ENCODE measurements at places on chromosomes 5 and 9.

GRCh38 chr5:31664566-31664965, 25.6 kb downstream of the PDZD2 start:
- no peak for DNase-seq

DNA sequence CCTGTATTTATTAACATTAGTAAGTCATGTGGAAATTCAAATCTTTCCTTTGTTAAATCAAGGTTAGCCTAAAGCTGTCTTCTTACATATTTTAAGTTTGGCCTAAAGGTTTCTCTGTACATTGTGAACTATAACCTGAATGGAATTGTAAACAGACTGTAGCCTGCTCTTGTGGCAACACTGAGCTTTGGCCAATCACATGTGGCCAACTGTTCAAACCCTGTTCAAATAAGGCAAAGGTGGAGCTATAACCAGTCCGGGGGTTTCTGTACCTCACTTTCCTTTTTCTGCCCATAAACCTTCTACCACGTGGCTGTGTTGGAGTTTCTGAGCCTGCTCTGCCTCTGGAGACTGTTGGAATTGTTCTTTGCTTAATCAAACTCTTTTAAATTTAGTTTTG, 3.3 kb upstream of the HAPLN1 start:
- no peak for DNase-seq

DNA sequence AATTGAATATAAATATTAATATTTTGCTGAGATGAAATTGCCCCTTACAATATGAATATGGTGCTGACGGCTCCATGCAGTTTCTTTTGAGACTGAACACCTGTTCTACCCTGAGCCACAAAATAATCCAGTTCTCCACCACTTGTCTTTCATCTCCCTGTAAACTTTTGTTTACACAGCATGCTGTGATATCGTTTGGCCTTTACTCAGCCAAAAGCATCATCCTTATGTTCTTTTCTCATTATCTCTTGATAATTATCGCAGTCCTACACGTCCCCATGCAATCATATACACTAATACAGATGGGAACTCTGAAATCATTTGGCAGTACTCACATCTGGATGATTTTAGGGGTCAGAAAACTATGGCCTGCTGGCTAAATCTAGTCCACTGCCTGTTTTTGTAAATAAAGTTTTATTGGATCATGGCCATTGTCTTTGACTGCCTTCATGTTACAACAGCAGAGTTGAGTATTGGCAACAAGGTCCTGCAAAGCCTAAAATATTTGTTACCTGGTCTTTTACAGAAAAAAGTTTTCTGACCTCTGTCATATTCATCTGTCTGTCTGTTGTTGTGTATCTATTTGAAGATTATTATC, 53.3 kb downstream of the AOPEP start:
- DNase-seq = no peak

GRCh38 chr5:173328844-173329490, 753 bp upstream of the STC2 start:
- no peak for DNase-seq

DNA sequence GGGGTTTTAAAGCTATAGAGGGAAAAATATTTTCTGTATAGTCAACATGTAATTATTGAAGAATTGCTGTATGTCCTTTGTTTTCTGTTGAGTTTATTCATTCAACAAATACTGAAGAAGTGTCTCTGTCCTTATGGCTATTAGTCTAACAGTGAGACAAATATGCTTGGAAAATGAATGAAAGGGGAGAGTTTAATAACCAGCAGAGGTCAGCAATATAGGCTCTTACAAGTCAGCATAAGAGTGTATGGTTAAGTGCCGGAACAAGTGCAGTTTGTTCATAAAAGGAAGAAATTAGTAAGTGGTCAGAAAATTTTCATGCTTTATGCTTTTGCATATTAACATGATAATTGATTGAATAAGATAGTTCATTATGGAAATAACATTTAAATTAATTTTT, 3.6 kb downstream of the SCAMP1 start:
- DNase-seq = no peak

DNA sequence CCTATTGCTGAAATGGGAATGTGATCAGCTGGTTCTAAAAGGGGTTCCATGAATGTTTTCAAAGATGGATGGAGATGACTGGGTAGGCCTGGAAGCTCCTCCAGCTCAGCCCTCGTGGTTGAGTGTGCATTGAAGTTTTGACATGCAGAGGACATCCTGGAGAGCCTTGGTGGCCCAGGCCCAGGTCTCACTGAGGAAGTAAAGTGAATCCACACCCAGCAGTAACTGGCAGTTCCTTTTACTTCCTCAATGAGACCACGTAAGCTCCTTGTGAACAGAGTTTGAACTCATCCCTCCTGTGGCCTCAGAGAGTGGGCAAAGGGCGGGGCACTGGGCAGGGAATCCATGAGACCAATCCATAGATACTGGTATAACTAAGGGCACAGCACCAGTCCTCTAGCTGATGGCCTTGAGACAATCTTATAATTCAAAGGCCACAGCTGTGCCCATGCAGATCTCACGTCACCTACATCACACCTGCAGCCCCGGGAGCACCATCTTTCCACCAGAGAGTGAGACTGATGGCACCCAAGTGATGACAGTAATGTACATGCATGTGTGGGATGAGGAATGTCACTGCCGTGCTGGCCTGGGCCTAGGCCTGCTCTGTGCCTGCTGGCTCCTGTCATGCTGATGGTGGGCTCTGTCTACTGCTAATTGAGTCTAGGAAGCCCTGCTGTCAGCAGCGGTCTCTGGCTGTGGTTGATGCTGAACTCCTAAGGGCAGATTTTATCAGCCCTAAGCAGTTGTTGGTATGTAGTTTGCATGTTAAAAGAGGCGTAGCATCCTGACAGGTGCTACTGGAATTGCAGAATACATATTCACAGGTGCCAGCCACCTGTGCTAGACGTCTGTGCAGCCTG, 257.8 kb downstream of the FSTL4 start:
- DNase-seq = no peak

- DNase-seq = no peak
Observed at GRCh38 chr9:761176-761792, 80.2 kb upstream of the DMRT1 start.

DNA sequence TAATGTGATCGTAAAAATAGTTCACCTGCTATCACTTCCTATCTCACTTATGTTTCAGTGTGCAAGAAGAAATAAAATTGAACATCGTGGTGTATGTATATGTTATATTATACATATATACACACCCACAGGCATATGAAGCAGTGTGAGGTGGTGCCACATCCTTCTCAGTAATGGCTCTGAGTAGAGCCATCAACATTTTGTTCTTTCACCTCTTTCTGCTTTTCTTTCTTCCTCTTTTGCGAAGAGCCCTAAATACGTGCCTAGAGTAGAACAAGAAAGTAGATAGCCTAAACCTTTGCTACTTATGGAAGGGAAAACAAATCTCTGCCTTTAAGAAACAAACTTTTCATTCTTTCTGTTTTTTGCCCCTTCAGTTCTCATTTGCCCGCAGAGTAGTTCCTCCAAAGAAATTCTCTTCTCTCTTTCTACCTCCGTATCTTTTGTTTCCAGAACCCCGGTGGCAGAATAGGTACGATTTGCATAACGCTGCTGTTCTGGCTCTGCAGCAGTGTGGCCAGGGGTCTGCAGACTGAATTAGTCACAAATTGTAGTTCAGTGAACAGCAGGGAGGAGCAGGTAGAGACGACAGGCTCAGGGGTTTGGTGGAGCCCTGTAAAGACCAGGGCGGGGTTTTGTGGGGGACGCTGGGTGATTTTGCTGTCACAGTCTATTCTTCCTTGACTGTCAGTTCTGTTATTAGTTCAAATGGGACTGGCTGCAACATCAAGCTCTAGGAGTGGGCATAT, 40.5 kb upstream of the PJA2 start:
- no peak for DNase-seq

DNA sequence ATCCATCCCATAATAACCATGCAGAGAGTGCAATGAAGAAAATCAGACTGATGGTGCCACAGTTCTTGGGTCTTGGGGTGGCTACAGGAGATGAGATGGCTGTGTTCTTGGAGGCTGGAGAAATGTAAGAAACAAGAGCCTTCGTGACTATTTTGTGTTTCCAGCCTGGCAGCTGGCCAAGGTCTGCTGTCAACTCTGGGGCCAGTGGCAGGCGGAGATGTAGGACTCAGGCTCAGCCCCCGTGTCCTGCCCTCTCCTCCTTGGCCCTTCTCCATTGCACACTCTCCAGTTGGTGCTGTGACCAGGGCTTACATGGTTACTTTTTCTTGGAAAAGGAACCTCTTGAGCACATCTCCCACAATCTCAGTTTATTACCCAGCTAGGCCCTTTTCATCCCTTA, 235.4 kb downstream of the DMRT2 start:
- DNase-seq = no peak

GRCh38 chr5:156367597-156367996, 40.6 kb downstream of the SGCD start:
- DNase-seq = no peak

DNA sequence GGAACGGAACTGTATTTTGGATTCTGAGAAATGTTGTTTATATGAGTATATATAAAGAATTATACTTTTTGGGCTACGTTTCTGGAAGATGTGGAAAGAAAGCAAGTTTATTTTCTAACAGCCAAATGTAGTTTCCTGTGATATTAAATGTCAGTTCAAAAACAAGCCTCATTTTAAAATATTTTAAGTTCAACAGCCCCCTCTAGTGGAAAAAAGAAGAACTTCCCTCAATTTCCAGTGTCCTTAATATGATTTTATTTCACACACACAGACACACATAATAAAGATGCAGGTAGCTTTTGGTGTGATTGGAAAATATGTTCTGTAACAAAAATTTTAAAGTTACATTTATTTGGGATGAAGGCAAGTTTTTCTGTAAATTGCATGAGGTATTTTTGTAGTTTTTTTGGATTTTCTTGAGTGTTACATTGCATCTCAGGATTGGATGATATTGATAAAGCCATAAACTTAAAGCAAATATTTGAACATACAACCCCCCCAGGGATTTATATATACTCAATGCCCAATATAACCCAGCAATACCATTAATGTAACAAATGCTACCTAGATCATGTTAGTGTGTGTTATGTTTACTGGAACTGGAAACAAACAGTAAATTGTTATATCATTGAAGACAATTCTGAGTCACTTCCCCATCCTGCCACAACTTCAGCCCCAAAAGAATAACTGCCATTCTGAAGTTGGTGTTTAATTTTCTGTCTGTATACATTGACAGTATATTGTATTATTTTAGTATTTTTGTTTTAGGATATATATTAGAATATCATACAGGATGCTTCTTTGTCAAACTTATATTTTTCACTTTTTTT, 54.0 kb downstream of the CCDC171 start:
- no peak for DNase-seq

DNA sequence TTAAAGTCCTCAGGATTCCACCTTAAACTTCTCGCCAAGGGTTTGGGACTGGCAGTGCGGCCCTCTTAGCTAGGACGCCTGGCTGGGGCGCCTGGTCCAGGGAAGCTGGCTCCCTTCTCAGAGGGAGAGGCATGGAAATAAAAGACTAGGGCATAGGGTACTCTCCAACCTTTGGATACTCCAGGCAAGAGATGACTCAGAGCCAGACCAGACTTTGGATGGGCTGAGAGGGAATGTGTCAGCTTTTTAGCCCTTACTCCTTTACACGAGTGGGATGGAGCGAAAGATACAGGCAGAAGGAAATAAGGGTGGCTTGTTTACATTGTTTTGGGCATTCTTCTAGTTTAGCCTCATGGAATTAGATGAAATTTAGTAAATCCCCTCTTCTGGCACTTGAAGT, 48.2 kb downstream of the IL31RA start:
- no peak for DNase-seq

GRCh38 chr5:14283139-14283538, 140.0 kb downstream of the TRIO start:
- DNase-seq = no peak

- peak; percentile 6 for DNase-seq
Observed at GRCh38 chr5:77957-78804, 13.8 kb upstream of the PLEKHG4B start.

GRCh38 chr5:43315263-43315662, 2.1 kb upstream of the HMGCS1 start:
- DNase-seq = no peak

GRCh38 chr9:83456226-83456625, 82.0 kb downstream of the FRMD3 start:
- DNase-seq = no peak

GRCh38 chr5:100479079-100479688, 56.0 kb upstream of the FAM174A start:
- DNase-seq = no peak

DNA sequence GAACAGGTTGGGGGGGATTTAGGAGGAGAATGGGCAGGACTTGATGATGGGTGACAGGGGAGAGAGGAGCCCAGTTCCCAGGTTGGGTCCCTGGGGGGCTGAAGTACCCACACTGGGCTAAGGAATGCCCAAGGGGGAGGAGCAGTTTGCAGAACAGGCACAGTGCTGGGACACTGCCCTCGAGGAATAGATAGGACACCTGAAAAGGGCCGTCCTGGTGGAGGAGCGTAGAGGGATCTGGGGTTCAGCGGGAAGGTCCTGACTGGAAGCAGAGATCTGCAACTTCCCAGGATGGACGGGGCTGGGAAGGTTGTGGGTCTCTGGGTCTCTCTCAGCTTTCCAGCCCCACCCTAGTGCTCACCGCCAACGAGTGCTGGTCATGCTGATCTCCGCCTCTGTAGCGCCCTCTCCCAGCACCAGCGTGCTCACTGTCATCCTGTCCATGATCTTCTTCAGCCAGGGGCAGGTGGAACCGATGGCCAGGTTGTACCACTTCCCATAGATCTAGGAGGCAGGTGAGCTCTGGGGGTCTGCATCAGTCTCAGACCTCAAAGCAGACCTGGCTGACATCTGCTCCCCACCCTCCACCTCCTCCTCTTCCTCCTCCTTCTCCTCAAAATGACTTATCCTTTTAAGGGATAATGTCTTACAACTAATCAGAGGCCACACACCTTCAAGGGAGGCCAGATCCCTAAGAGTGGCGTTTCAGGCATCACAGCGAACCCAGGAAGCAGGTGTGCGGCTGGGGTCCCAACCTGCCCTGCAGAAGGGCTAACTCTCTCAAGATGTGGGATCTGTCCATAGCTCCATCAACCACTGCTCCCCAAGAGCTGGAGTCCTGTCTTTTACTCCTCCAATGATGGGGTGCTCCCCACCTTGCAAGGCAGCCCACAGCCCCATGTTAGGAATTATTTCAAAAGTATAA, 1.6 kb downstream of the AMBP start:
- DNase-seq = no peak

- DNase-seq = no peak
Observed at GRCh38 chr9:138052635-138053320, 175.2 kb downstream of the CACNA1B start.

GRCh38 chr9:105670315-105670714, 8.1 kb downstream of the TAL2 start:
- no peak for DNase-seq

GRCh38 chr5:154278908-154279307, 88.4 kb downstream of the GALNT10 start:
- no peak for DNase-seq

DNA sequence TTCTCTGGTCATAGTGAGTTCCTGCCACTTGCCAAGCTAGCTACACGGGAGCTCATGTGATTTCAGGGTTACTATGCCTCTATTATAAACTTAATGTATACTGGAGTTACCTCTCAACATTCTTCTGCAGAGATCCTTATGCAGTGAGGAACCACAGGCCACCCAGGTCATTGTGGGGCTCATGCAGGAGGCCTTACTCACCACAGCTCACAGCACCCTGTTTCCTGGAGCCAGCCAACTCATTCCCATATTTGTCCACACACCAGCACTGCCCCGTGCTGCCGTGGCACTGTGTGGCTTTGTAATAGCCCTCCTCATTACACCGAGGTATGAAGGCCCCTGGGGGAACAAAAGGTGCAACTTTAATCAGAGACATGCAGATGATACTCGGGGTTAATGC, 520.0 kb downstream of the SPOCK1 start:
- no peak for DNase-seq

Measured in stimulated activated CD8-positive, alpha-beta memory T cell treated with anti-CD3 and anti-CD28 coated beads, Interleukin-15, amount 100 ng/mL, for 48 hours (primary cell).